Activated B cell treated with CpG ODN at 0.5 μM for 24 hours (primary cell): ENCODE measurements at places on chromosomes 1 and 21. TPM values are rescaled to one million over a fixed set of nuclear protein-coding genes. Genes with fewer than 3 reads are reported as not detected.

PERM1 gene
- total RNA-seq, result not detected in 2 replicates

GRCh38 chr1:41380195-41380594 lies 19.0 kb downstream of the FOXO6 start:
- DNase-seq, result no peak

ST6GALNAC3 gene
- total RNA-seq, result 9.1 and 12.6 TPM in 2 replicates

DNA sequence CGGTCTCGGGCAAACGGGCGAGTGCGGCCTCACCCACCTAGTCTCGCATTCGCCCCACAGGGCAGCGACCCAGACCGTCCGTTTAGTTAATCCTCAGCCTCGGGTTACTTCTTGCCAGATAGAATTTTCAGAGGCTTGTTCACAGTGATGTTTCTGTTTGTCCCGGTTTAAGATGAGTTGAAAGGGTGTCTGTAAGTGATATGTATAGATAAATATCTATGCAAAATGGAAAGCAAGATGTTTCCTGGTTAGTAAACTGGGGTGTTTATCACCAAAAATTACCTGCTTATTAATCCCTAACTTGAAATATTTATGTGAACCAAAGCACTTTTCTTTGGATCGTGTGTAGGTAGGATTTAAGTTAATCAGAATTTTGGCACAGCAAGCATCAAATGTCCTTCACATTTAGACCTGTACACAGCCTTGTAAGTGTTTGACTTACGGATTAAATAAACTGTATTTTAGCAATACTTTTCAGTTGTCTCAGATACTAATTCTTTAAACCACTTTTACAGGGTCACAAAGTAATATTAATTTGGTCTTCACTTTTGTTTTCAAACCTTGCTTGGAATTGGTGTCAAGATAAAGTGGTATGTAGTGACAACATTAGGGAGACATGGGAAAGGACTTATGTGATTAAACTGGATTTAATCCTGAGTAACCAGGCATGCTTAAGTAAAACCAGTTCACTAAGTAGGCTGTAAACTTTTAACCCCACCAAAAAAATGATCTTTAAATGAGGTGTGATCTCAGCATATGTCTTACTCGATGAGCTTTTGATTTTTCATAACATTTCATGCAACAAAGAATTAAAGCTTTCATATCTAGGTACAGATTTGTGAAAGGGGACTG lies 914 bp downstream of the ZNF326 start:
- no peak for DNase-seq

GRCh38 chr1:231385416-231385748 lies 36.7 kb downstream of the EGLN1 start:
- no peak for DNase-seq

NES gene
- total RNA-seq, result not detected in 2 replicates

GRCh38 chr1:115073298-115074087 lies 15.8 kb downstream of the TSPAN2 start:
- DNase-seq, result no peak

DNA sequence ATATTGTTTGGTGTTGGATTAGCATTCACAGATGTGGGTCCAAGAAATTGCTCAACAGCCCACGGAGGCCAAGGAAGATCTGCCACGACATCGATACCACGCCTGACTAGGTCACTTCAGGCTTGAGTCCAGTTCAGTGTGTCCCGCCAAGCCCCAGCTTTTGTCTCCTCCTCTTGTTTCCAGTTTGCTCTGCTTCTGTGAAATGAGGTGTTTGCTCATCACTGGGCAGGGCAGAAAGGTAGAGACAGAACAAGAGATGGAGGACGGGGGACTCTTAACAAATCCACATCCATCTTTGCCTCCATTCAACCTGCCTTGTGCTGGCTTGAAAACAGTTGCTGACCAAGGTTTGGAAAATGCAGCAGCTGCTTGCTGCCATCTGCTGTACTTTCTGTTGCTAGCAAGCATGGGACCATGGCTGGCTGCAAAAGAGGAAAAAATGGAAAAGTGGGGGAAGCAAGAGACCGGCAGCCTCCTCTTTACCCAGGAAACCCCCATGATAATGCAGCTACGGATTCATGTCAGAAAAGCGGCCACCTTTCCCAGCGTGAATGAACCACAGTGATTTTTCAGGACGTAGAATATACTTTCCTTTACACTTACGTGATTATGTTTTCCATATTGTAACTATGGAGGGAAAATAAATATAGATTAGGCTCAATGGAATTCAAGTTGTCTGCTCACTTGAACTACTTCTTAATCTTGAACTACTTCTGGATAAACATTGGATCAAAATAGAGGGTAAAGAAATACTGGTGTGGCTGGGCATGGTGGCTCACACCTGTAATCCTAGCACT lies 80.2 kb upstream of the GREM2 start:
- DNase-seq, result no peak

DNA sequence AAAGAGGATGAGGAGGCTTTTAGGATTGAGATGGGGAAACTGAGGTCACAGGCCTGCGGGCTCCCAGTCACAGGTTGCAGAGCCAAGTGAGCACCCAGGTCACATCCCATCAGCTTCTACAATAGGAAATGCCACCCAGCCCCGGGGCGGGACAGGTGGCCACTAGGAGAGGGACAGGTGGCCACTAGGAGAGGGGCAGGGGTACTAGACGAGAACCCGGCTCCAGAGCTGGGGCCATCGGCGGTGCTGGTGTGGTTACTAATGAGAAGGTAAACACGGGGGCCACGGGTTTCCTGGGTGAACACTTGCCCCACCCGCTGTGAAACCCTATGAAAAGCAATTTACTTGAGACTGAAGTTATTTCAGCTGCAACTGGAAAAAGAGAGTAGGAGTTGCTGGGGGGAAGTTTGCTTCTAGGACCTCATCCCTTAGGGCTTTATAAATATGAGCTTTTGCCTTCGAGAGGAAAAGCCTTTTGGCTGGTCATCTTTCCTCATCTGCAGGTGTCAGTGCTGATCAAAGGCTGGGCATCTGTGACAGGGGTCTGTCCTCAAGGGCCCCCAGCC lies 52.5 kb downstream of the MRPL37 start:
- DNase-seq, result no peak
